ENCODE measurements at places on chromosomes 13 and 19.

GRCh38 chr13:102999499-102999898, 66.7 kb downstream of the SLC10A2 start:
- no peak for DNase-seq

DNA sequence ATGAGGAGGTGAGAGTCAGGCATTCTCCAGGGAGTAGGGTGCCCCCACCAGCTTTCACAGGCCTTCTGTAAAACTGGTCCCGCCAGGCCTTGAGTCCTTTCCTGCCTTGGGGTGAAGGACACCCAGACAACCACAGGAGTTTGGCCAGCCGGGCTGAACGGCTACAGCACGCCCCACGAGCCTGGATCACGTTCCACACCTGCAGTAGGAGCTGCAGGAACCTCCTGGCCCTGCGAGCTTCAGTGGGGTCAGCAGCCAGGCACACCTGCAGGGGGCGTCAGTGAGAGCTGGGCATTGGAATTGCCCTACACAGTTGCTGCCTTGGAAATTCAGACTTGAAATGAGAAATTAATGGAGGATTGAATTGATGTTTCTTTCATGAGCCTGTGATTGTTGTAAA, 45.7 kb downstream of the COL4A2 start:
- no peak for DNase-seq

- DNase-seq, result no peak
These were observed 1.4 kb downstream of the RETN start for GRCh38 chr19:7670150-7670783.

- DNase-seq, result no peak
These were observed 265.4 kb downstream of the LMO7 start for GRCh38 chr13:75901501-75901900.

DNA sequence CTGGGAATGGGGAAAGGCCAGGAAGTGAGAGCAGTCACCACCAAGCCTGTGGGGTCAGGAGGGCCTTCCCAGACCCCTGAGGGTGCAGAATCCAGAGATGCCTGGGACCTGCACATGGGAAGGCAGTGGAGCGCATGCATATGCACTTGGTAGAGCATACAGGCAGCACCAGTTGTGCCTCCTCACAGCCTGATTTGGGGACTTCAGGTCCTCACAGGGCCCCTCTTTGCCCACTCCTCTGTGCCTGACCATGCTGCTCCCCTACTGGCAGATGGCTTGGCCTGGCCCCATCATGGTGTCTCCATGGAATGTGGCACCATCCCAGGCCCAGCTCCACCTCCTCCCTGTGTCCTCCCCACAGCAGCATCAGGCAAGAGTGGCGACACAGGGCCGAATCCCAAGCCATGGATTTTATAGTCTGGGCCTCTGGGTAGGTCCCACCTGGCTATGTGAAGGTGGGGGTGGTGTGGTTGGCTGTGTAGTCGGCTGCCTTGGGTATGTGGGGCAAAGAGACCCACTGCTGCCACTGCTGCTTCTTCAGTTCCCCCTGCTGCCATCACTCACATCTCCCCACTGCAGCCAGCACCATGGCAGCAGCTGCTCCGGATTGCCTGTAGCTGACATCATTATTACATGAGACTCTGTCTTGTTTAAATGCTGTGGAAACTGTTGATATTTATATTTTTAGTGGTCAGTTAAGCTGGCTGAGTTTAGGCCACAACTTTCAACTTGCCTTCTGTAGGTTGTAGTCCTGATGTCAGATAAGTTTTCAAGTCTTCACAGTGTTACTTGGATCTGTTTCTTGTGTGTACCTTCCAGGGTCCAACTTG, 247.0 kb downstream of the GPC6 start:
- DNase-seq, result no peak

DNA sequence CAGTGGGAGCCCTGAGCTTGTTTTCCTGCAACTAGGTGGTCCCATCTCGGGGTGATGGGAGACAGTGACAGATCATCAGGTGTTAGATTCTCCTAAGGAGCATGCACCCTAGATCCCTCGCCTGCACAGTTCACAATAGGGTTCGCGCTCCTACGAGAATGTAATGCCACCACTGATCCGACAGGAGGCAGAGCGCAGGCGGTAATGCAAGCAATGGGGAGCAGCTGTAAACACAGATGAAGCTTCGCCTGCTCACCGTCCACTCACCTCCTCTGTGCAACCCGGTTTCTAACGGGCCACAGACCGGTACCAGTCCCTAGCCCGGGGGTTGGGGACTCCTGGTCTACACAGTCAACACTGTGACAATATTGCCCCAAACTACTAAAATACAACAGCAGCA, 38.8 kb downstream of the CARD8 start:
- no peak for DNase-seq

- DNase-seq, result no peak
These were observed 14.0 kb downstream of the B3GLCT start for GRCh38 chr13:31213651-31214289.

DNA sequence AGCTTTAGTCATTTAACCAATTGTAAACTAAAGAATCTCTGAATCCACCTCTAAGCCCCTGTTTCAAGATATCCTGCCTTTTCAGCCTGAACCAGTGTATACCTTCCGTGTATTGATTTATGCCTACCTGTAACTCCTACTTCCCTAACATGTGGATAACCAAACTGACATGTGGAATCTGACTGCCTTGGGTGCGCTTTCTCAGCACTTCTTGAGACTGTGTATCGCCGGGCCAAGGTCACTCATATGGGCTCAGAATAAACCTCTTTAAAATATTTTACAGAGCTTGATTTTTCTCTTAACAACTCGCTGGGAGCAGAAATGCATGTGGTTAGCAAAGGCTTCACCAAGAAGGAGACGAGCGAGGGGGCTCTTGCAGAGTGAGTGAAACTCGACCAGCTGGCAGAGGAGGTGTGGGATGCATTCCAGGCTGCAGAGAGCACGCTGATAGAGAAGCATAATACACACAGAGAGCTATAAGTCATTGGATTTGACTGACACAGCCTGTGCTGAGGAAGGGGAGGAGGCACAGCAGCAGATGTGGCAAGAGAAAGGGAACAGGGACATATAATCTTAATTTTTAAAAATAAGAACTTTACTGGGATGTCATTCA, 268.2 kb upstream of the MAB21L1 start:
- DNase-seq, result no peak

- DNase-seq, result no peak
These were observed 1395.8 kb downstream of the SLITRK5 start for GRCh38 chr13:89066868-89067466.

DNA sequence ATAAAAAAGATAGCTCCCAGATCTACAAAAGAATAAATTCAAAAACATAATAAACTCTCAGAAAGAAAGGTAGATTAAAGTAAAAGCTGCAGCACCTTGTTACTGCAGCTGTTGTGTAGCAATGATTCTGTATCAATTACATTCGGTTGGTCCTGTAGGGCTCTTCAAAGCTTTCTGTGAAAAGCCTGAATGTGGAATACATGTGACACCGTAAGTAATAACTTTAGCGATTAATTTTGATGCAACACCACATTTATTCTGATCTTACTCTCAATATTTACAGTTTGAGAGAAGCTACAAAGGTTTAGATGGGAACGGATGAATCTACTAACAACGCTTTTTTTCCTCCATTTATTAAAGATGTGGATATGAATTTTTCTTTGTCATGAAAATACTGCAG, 279.2 kb downstream of the DACH1 start:
- DNase-seq, result no peak

- no peak for DNase-seq
These were observed 177.9 kb downstream of the COL4A1 start for GRCh38 chr13:110129076-110129475.

DNA sequence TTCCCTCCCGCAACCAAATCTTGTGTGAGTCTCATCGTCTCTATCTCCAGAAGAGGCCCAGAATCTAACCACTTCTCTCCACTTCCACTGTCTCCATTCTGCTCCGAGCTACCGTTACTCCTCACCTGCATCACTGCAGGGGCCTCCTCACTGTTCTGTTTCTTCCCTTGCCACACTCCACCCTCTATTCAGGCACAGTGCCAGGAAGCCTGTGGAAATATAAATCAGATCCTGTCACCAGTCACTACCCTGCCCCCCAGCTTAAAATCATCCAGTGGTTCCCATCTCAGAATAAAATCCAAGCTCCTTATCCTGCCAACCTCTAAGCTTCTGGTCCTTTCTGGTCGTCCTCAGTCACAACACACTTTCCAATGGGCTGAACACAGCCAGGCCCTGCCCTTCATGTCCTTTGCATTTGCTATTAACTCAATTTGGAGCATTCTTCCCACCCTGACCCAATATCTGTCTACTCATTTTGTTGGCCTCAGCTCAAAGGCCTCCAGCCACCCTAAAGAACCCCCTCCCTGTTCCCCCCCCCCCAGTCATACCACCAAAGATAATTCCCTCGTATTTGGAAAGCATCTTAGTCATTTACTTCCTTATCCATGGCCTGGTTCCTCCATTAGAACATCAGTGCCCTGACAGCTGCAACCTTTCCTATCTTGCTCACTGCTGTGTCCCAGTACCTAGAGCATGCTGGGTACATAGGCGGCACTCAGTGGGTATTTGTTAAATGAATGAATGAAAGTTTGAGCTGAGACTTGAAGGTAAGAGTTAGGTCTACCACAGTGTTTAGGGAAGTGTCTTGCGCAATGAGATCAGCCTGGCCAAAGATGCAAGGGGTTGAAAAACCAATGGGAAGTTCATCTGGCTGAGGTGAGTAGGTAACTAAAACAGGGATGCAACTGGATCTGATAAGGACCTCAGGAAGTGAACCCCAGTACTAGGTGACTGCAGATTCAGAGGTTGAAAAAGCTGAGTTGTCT, 24.4 kb downstream of the ZNF175 start:
- DNase-seq, result no peak

- DNase-seq, result no peak
These were observed 55.4 kb upstream of the SCEL start for GRCh38 chr13:77480066-77480465.

DNA sequence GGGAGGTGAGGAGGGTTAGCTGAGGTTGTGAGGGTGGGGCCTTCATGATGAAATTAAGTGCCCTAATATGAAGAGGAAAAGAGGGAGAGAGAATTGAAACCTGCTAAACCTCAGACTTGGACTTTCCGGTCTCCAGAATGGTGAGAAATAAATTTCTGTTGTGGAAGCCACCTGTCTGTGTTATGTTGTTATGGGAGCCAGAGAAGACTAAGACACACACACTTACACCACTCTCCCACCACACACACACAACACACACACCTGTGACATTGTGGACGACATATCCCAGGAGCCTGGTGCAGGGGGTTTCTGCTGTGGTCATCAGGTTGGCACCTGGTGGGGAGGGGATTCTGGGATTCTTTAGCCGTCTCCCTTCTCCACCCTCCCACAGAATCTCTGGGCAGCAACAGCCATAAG, 14.0 kb downstream of the KLK4 start:
- no peak for DNase-seq

GRCh38 chr19:27776020-27776419, 1436.9 kb downstream of the UQCRFS1 start:
- DNase-seq, result no peak

DNA sequence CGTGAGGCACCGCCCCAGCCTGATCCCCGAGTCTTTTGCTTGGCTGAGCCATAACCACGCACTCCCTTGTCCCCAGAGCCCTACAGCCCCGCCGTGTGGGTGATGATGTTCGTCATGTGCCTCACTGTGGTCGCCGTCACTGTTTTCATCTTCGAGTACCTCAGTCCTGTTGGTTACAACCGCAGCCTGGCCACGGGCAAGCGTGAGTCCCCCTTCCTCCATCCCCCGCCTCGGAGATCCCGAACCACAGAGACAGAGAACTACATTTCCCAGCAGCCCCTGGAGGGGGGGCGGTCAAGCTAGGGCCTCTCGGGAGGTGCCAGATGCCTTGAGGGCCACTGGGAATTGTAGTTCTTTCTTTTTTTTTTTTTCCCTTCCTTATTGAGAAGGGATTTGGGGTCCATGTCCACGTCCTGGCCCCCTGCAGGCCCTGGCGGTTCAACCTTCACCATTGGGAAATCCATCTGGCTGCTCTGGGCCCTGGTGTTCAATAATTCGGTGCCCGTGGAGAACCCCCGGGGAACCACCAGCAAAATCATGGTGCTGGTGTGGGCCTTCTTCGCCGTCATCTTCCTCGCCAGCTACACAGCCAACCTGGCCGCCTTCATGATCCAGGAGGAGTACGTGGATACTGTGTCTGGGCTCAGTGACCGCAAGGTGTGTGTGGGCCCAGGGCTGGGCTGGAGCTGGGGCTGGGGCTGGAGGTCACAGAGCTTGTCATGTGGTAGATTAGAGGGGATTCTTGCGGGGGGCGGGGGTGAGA, 25.9 kb downstream of the GRIN2D start:
- peak; percentile 69 for DNase-seq

Measured in stimulated activated CD4-positive, alpha-beta T cell treated with anti-CD3 and anti-CD28 coated beads, Interleukin-12 subunit alpha, Interleukin-12 subunit beta, amount 100 ng/mL, for 48 hours (primary cell).